ENCODE measurements at places on chromosomes 3 and 15. TPM values are rescaled to one million over a fixed set of nuclear protein-coding genes. Genes with fewer than 3 reads are reported as not detected.

Gene NEK11
- not detected for total RNA-seq

Gene SLC22A14
- total RNA-seq, result not detected

- no peak for DNase-seq
- H3K27me3 ChIP-seq, result no peaks in the 10 kb centered on the region
- no peak overlapping the region for H3K27ac ChIP-seq
- no peak overlapping the region for H3K4me3 ChIP-seq
Measured at GRCh38 chr3:104887069-104887468, 479.6 kb upstream of the ALCAM start.

DNA sequence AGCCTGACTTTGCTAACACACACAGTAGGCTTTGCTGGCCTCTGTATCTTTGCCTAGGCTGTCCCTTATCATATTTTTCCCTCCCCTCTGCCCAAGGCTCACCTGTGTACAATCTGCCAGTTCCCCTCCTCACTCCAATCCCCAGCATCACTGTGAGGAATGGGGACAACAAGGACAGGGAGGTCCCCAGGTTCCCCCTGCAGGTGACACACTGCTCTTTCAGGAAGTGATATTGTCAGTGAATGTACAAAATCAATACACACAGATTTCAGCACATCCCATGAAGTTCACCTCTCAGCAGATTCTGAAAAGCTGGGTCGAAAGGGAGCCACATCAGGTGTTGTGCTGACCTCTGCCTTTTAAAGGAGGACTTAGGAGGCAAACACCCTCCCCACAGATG, 177.5 kb downstream of the RAB11A start:
- H3K4me3 ChIP-seq, result no peak overlapping the region
- no peaks in the 10 kb centered on the region for H3K4me1 ChIP-seq
- H3K27me3 ChIP-seq, result no peaks in the 10 kb centered on the region
- H3K27ac ChIP-seq, result no peak overlapping the region
- DNase-seq, result no peak
- H3K36me3 ChIP-seq, result no peaks in the 10 kb centered on the region

- H3K36me3 ChIP-seq, result peaks cover 4% of the 10 kb centered on the region
- no peak overlapping the region for H3K27ac ChIP-seq
- no peaks in the 10 kb centered on the region for H3K27me3 ChIP-seq
- no peak for DNase-seq
Measured at GRCh38 chr3:157163217-157163953, 3.4 kb upstream of the CCNL1 start.

Gene SLC12A6
- total RNA-seq, result 7.5 TPM

DNA sequence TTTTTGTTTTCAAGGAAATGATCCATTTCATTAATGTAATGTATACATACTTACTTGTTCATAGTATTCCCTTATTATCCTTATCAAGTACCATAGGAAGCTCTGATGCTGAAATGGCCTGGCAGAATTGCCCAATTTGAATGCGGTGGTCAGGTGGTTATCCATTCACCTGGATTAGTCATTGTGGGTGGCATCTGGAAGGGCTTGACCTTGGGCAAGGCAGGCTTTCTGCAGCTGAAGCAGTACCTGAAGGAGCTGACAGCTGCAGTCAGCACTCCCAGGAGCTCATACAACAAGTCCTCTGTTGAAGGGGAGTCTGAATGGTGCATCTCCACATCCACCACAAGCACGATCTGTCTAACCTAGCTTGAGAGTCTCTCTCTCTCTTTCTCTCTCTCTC, 12.2 kb upstream of the IQCF5 start:
- H3K27me3 ChIP-seq, result peaks cover 14% of the 10 kb centered on the region
- DNase-seq, result no peak
- H3K4me1 ChIP-seq, result no peaks in the 10 kb centered on the region

DNA sequence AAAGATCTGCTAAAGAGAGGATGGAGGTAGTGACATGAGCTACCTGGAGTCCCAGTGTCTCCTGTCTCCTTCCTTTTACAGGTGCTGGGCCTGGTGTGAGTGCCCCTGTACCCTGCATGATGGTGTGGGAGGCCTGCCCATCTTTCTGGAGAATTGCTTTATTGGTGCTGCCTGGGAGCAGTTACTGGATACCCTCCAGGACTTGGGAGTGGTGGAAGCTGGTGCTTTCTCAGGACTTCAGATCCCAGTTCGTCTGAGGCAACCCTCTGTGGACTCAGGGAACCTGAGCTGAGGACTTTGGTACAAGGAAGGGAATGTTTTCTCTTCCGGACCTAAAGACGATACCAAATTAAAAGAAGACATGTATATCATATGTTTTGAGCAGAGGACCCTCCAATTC, 18.3 kb upstream of the NUDT16 start:
- no peak overlapping the region for H3K4me3 ChIP-seq
- H3K27ac ChIP-seq, result no peak overlapping the region
- H3K4me1 ChIP-seq, result peaks cover 9% of the 10 kb centered on the region
- H3K27me3 ChIP-seq, result no peaks in the 10 kb centered on the region
- H3K36me3 ChIP-seq, result no peaks in the 10 kb centered on the region

Gene CCR9
- 1.2 TPM for total RNA-seq

GRCh38 chr3:31086698-31087097, 192.2 kb upstream of the GADL1 start:
- DNase-seq, result peak; percentile 57
- no peak overlapping the region for H3K4me3 ChIP-seq
- H3K4me1 ChIP-seq, result no peaks in the 10 kb centered on the region
- H3K27me3 ChIP-seq, result no peaks in the 10 kb centered on the region

GRCh38 chr3:171768281-171768900, 41.9 kb downstream of the PLD1 start:
- H3K27ac ChIP-seq, result no peak overlapping the region
- no peak for DNase-seq
- no peak overlapping the region for H3K4me3 ChIP-seq
- peaks cover 3% of the 10 kb centered on the region for H3K4me1 ChIP-seq

DNA sequence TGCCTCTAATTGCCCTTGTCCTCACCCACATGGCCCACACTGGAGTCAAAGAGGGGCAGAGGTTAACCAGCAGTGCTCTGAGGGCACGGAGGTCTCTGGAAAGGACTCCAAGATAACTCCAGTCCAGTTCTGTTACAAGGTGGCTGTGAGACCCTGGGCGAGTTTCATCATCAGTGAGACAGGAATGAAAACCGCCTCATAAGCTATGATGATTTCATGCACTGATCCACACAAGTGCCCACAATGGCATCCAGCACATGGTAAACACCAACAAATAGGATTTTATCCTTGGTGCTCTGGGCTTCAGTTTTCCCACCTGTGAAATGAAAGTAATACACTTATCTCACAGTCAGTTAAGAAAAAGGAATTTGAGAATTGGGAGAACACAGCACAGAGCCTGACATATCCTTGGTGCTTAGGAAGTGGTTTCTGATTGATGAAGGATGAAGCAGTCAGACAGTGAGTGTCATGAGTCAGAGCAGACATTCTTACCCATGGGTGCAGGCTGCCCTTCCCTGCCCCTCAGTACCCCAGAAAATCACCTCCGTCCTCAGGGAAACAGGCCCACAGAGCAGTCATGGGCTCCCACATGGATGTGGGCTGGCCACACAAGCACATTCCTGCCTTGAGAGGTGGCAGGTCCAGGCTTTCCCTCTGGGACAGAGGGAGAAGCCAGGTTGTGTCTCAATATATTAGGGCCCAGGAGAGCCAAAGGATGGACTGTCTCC, 48.4 kb downstream of the DAPK2 start:
- DNase-seq, result no peak
- H3K4me3 ChIP-seq, result no peak overlapping the region
- no peak overlapping the region for H3K27ac ChIP-seq
- no peaks in the 10 kb centered on the region for H3K36me3 ChIP-seq
- H3K4me1 ChIP-seq, result peaks cover 20% of the 10 kb centered on the region
- H3K27me3 ChIP-seq, result no peaks in the 10 kb centered on the region
